ENCODE measurements at places on chromosomes 13 and 19.

GRCh38 chr13:41004875-41005693, 14.0 kb downstream of the ELF1 start:
- no peak for DNase-seq

DNA sequence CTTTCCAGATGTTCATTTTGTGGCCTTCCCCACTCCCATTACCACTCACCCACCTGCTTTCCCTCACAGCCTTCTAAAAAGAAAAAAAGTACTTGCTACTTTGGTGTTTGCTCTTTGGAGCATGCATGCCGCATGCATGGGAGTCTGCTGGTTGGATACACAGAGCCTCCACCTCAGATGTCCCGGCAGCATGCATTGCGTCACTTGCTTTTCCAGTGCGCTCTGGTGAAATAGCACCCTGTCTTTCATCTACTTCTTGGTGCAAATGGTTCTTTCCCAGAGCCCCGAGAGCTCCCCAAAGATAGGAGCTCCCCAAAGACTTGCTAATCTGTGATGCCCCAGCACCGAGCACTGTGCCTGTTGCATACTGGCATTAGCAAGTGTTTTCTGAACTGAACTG, 333.2 kb upstream of the ZNF507 start:
- no peak for DNase-seq

DNA sequence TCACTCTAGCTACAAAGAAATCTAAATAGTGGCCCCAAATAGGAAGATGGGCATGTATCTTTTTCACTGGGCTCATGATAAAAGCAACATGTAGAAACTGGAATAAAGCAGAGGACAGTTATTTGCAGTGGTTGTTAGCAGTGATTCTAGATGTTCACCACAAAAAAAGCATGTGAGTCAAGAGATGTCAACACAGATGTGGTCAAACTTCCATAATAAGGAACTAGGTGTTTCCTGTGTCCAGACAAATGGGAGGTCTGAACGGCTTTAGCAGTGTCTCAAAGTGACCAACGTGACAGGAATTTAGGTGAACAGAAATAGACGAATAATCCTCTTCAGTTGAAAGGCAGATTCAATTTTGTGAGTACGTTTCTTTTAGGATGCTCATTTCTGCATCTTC, 162.7 kb downstream of the TBC1D4 start:
- DNase-seq = no peak

GRCh38 chr19:40081411-40081810, 9.3 kb downstream of the ZNF780A start:
- DNase-seq = no peak

DNA sequence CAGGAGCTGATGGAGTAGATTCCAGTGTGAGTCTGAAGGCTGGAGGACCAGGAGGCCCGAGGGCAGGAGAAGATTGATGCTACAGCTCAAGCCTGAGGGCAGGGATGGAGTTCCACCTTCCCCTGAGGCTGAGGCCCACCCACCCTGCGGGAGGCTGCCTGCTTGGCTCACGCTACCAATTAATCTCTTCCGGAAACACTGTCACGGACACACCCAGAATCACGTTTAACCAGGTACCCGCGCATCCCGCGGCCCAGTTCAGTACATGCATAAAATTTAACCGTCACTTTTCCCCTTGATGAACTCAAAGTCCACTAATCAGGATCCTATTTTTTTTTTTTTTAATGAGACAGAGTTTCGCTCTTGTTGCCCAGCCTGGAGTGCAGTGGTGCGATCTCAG, 5.2 kb upstream of the ZNF628 start:
- no peak for DNase-seq

GRCh38 chr13:49454388-49455006, 10.4 kb downstream of the SETDB2 start:
- no peak for DNase-seq

- no peak for DNase-seq
These were observed 329.9 kb downstream of the FOXO1 start for GRCh38 chr13:40336228-40337221.

GRCh38 chr19:10936661-10937084, 8.1 kb downstream of the TIMM29 start:
- peak; percentile 27 for DNase-seq

- no peak for DNase-seq
These were observed 848.7 kb upstream of the PCDH9 start for GRCh38 chr13:68078874-68079273.
